Hematopoietic multipotent progenitor cell treated with erythropoietin and hydrocortisone succinate and interleukin-3 and kit ligand, for 6 days (in vitro differentiated cells): ENCODE measurements at places on chromosomes 12 and 14.

- no peak for DNase-seq
Observed at GRCh38 chr14:100303925-100304324, 2.3 kb downstream of the SLC25A29 start.

DNA sequence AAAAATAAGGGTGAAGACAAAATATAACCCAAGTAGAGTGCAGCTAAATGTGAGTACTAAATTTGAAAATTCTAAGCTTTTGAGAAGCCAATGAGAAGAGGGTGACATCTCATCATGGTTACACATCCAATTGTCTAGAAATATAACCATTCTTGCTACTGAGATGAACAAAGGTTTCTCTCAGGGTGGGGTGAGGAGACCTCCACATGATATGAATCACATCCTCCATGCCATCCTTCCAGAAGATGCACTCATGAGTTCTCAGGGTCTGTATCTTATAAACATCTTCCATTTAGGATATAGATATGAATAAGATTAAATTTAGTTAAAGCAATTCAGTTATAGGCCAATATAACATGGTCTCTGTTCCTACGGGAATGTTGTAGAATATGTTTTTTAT lies 38.9 kb upstream of the E2F7 start:
- no peak for DNase-seq

DNA sequence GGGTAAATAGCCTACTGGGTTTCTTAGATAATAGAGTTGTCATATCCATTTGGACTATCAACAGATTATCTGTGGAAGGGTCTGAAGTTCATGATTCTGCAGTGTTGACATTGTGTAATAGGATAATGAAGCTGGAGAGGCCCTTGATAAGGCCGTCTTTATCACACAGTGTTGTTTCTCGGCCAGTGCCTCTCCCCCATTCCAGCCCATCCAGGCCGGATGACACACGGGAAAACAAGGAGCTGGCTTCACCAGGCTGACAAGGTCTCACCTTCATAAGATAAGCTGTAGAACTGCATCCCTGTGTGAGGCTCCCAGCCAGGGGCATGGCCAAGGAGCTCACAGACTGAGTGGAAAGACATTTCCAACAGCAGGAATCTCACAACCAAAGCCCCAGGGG lies 8.7 kb upstream of the EML1 start:
- no peak for DNase-seq

DNA sequence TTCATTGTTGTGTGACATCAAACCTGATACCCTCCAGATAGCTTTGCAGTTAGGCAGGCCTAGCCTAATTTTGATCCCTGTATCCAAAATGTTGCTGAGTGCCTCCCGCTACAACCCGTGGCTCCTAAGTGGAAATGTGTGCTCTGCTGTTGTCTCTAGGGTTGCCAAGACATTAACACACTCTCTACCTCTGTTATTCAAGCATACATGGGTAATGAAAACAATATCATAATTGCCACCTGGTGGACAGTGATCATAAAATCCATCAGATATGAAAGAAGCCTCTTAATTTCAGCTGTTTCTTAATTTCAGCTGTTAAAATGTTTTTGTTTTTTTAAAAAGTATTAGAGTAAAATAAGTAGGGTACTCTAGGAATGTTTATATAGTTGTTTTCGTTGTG lies 93.5 kb downstream of the PLEKHA5 start:
- DNase-seq = peak; percentile 47

GRCh38 chr12:79482323-79482722 lies 208.4 kb downstream of the PAWR start:
- DNase-seq = no peak

DNA sequence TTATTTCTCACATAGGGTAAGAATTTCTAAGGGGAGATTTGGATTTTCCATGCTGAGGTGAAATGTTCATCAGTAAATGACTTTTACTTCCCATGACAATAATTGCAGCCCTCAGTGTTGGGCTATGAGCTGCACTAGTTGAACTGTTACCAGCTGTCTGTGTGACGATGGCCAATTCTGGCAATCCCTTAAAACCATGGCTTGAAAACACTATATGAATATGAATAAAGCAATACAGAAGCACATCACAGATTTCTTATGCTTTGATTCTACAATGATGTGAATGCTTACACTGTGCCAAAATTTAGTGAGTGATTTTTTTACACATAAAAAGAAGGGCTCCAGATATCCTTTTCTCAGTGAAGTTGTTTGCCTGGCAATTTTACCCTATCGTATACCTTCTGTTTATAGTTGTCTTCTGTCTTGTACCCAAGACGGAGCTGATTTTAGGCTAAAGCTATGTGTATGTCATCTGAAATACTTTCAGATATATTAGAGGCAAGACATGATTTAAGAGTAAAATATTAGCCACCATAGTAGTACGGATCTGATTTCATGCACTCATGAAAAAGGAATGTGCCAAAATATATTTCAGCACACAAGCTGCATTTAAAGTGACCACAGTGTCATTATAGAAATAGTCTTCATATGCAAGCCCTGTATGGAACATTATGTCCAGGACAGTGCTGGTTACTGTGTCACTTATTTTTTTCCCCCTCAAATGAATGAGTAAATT lies 52.0 kb downstream of the SLC38A4 start:
- no peak for DNase-seq

- no peak for DNase-seq
Observed at GRCh38 chr12:100493396-100494012, 19.8 kb downstream of the NR1H4 start.

- DNase-seq = no peak
Observed at GRCh38 chr14:88519907-88520306, 34.9 kb downstream of the PTPN21 start.

DNA sequence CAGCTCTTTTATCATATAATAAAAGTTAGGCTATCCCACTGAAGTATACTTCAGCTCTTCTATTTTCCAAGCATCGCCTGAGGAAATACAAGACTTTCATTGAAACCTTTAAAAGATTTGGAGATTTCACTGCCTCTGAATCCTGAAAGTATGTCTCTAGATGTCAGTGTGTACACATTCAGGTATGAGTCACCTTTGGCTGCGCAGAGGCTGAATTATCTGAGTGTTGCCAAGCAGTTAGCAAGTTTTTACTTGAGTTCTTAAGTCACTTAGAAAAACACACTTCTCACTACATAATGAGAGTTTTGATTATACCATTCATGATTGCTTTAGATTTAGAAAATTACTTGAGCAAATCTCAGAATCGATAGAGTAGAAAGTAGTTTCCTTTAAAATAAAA lies 210.3 kb downstream of the TMTC2 start:
- DNase-seq = no peak

DNA sequence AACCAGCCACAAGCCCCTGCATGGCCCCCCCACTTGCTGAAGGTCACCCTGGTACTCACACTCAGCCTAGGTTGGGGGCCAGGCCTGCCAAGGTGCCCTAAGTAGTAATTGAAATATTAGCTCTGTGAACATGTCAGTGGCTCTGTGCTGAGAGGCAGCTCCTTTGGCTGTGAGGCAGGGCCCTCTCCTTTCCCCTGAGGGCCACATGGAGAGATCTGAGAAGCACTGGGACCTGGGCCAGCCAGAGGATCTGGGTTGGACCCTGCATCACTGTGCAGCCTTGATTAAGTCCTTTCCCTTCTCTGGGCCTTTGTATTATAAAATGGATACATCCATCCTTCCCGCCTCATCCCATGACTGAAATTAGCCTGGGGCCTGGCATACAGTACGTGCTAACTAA lies 58.0 kb upstream of the FAM222A start:
- DNase-seq = no peak

DNA sequence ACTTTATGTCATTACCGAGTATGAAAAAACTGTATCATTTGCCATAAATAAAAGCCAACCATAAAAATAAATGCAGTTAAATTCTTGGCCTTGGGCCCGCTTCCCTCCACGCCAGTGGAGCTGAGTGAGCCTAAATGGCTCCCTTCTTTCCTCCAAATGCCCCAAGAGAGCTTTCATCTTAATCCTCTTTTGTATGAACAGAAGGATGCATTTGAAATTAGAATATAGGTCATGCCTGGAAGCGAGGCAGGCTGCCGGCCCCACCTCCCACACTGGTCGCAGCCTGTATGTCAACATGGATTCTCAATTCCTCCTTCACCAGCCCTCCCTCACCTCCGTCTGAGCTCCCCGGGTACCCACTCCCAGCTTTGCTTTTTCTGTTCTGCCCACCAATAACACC lies 245.7 kb downstream of the SLC15A4 start:
- DNase-seq = no peak

- DNase-seq = no peak
Observed at GRCh38 chr14:91111443-91111842, 2.4 kb upstream of the DGLUCY start.

GRCh38 chr14:24425704-24426103 lies 3.8 kb downstream of the CBLN3 start:
- peak; percentile 98 for DNase-seq

DNA sequence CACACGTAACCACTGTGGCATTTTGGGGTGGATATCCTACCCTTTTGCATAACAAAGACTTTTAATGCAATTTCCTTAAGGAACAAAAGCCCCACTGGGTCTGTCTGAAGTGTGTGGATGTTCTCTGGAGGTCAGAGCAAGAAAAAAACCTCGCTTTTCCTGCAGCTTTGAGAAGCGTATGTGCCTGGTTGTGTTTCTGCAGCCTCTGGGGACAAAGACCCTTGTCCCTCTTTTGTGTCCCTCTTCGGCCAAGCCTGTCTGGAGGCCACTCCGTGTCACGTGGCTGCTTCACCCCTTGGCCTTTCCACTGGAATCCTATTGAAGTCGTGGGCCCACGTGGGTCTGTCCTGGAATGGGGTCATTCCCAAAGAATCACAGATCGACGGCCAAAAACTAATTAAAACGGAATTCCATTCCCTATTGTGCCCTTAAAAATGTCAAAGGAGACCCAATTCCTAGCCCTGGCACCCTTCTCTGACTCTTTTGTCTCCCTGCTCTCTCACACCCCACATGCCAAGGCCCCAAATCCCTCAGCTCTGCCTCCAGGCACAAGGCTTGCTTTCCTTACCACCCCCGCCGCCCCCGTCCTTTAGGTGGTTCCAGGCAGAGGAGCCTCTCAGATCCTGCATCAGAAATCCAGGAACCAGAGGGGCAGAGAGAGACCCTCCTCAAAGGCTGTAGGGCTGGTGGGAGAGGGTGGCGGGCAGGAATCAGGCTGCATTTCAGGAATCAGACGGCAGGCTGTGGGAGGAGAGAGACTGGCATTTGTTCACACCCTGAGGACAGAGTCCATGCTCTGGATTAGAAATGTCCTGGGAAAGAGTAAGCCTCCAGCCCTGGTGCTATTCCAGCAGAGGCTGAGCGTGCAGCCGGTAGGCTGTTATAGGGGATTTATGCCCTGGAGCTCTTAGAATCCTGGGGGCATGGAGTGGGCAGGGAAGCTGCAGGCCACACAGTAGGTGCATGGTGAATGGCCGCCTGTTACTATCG lies 12.6 kb upstream of the CYP46A1 start:
- DNase-seq = no peak

GRCh38 chr12:53786411-53786810 lies 34.6 kb upstream of the CISTR start:
- DNase-seq = no peak

GRCh38 chr14:61691495-61691894 lies 3.8 kb upstream of the HIF1A start:
- no peak for DNase-seq

GRCh38 chr12:124568431-124569374 lies 1.3 kb upstream of the NCOR2 start:
- peak; percentile 83 for DNase-seq

DNA sequence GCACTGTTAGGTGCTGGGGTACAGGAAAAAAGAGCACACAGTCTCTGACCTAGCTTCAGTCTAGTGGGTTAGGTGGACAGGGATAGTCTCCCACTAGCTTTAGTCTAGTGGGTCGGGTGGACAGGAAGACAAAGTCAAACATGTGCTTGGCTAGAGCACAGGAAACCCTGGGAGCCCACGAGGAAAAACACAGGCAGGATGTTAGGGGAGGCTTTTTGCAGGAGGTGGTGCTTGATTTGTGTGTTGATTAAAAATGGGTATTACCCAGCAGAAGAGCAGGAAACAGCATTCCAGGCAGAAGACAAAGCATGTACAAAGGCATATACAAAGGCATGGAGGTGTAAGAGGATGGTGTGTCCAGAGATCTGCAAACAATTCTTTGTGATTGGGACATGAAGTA lies 23.3 kb downstream of the SLC38A2 start:
- no peak for DNase-seq

- peak; percentile 42 for DNase-seq
Observed at GRCh38 chr12:53205747-53206419, 1.2 kb downstream of the ITGB7 start.

DNA sequence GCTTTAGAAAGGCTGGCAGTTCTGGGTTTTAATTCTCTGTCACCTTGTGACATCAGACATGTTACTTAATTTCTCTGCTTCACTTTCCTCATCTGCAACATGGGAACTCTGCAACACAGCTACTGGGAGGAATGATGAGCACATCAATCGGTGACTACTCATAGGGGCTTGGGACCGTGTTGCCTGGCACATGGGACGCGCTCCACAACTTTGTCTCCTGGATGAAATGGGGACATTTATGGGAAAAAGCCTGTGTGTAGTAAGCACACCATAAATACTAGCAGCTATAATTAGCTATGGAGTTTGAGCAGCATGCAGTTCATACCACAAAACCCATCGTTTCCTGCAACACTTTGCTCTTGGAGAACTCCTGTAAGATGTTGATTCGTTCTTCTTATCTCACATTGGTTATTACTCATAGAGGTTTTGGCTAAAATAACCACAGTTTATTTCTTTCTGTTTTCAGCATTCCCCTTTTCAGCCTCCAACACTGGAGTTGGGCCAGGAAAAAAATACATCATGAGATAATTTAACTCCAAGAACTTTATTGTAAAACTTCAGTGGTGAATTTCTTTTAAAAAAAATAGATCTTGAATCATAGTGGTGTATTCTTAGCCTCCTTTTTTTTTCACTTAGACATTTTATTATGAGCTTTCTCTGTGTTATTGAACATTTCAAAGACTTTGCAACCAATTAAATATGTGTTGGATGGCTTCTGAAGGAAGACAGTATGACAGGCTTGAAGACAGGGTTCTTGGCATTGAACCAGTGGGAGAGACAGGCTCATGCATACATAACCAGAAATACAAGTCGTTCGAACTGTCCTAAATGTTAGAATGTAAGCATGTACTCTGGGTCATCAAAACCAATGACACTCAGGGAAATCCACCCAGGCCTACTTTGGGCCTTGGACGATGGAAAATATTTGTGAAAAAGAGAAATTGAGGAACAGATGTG lies 72.7 kb downstream of the RIN3 start:
- peak; percentile 92 for DNase-seq

GRCh38 chr14:61240206-61240605 lies 40.9 kb downstream of the TMEM30B start:
- no peak for DNase-seq

- no peak for DNase-seq
Observed at GRCh38 chr12:75042125-75042524, 167.5 kb downstream of the KCNC2 start.
